Posterior vena cava (tissue), 2 donors: ENCODE measurements at places on chromosomes 12 and 14. TPM values are rescaled to one million over a fixed set of nuclear protein-coding genes. Genes with fewer than 3 reads are reported as not detected.

CAPS2 gene
- total RNA-seq = 13.5 TPM

PROX2 gene
- not detected for total RNA-seq

TAS2R31 gene
- 4.7 TPM for total RNA-seq

DNA sequence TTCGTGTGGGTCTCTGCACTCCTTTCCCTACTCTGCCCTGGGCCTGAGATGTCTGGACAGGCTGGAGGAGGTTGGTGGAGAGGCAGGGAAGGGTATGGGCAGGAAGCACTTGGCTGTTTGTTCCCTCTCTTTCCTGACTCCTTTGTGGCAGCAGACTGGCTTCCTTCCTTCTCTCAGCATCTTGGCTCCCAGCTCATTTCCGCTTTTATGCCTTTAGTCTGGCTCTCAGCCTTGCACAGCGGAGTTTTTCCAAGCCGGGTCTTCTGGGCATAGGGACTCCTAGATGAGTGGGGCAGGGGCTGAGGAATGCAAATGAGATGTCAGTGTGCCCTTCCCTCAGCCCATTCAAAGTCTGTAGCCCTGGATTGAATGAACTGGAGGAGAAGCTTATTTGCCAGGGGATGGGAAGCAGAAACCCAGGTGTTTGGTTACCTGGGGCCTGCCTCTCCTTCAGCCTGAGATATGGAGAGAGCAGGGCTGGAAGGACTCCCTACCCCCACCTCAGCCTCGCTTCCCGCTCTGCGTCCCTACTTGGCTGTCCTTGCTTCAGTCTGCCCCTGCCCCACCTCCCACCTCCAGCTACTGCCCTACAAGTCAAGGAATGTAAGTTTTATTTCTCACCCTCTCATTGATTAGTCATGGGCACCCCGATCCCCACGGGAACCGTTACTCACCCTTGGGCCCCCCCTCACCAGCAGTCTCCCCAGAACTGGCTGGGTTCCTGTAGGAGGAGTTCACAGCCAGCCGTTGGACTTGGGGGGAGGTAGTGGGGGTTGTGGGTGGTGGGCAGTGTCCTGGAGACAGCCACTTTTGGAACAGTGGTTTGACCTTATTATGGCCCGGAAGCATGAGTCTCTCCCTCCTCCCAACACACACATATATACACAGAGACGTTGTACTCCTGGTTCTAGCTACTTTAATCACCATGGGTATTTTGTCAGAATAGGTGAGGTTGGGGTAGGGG, 9.3 kb upstream of the ITGA5 start:
- peak; percentile 89 for DNase-seq

DNA sequence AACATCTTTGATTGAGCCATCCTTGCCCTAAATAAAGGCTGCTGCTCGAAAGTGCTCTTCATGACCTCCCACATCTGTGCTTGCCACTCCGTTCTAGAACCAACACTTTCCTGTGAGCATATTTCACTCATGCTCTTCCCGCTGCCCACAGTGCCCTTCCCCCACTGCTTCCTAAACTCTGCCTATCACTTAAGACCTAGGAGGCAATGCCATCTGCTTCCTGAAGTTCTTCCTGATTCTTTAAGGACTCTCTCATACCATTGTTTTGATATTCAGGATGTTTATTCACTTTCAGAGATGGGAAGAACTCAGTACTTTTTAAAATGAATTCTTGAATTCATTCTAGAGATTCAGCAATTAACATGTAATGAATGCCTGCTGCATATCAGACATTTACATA, 49.9 kb downstream of the ZFYVE21 start:
- DNase-seq = no peak

- DNase-seq = peak; percentile 76
Measured at GRCh38 chr14:68951800-68952530, 27.1 kb downstream of the ACTN1 start.

GRCh38 chr12:127262615-127263014, 1004.4 kb upstream of the TMEM132C start:
- DNase-seq = no peak

DNA sequence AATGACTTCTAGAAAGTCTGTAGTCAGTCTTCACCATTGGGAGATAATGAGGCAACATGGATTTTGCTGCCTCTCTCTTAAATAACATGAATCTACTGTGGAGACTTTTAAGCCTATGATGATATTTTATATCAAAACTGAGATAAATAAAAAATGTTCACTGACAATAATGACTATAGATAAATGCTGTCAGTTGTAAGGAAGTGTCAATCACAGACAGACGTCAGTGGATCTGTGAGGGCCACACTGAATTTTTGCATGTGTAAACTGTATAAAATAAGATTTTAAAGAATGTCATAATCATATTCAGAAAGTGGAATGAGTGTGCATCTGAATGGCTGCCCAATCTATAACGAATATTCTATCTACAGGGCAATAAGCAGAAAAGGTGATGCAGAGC, 364.0 kb downstream of the NRXN3 start:
- no peak for DNase-seq

DNA sequence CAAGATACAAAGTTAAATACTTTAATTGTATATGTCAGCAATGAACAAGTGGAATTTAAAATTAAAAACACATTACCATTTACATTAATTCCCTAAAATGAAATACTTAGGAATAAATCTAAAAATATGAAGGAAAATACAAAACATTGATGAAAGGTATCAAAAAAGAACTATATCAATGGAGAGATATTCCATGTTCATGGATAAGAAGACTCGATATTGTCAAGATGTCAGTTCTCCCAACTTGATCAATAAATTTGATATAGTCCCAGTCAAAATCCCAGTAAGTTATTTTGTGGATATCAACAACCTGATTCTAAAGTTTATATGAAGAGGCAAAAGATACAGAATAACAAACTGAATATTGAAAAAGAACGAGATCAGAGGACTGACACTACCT, 33.5 kb downstream of the GPR68 start:
- no peak for DNase-seq

DNA sequence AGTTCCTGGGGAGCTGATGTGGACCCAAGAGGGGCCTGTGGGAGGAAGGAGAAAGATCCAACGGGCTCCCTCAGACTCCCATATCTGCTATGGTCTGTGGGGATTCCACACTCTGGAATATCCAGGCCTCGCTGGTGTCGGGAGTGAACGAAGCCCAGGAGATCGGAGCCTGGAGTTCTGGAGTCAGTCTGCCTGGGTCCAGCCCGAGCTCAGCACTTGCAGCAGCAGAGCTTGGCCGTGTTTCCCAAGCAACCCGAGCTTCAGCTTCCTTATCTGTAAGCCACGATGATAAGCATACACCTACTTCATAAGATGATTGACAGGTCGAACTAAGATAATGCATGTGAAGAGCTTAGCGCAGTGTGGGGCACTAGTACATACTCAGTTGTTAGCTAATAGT, 10.1 kb downstream of the LTBP2 start:
- no peak for DNase-seq

DNA sequence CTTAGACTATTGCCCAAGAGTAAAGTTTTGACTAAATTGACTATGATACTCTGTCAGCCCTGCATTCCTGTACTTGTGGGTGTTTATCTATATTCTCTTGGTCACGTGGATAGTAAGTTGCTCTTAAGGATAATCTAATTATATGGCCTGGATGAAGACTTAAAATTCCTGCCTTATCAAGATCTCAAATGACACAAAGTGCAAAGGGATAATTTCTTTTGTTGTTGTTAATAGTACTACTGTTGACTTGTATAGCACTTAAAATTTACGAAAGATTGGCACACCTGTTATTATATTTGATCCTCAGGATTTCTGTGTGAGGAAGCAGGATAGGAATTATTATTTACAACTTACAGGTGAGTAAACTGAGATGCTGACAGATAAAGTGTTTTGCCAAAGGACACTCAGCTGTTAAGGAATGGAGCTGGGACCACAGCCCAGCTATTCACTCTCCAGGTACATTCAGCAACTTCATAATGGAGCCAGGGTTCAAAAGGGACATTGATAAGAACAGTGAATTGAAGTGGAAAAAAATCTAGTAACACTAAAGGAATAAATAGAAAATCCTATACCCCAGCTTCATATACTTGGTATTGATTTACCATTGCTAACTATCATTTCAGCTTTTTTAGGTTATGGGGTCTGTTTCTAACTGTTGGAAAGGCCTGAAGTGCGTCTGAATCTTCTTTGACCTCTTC, 53.4 kb upstream of the EVL start:
- DNase-seq = no peak

DNA sequence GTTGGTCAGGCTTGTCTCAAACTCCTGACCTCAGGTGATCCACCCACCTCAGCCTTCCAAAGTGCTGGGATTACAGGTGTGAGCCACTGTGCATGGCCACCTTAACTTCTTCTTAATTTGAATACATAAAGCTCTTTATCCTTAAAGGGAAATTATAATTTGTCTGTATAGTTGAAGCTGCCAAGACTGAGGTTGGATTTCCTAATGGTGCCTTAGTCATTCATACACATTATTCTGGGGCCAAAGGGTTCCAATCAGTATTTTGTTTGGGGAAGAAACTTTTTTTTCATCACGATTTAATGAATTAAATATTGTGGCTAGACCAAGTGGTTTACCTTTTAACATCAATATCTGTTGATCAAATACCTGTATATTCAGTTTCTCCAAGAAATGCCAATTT, 135.9 kb downstream of the SYT1 start:
- no peak for DNase-seq
